ENCODE measurements at places on chromosomes 3 and 15. TPM values are rescaled to one million over a fixed set of nuclear protein-coding genes. Genes with fewer than 3 reads are reported as not detected.
A peak's percentile ranks its signal among the peaks of the same experiment; 100 is the strongest.

GRCh38 chr3:194675680-194676079 is 3.7 kb upstream of the LSG1 start:
- DNase-seq = peak; percentile 27

- DNase-seq = no peak
Observed at GRCh38 chr3:16085884-16086608, 88.4 kb upstream of the GALNT15 start.

- DNase-seq = no peak
Observed at GRCh38 chr3:7585052-7585451, 724.1 kb downstream of the GRM7 start.

- no peak for DNase-seq
Observed at GRCh38 chr3:71916747-71917369, 131.9 kb upstream of the PROK2 start.

DNA sequence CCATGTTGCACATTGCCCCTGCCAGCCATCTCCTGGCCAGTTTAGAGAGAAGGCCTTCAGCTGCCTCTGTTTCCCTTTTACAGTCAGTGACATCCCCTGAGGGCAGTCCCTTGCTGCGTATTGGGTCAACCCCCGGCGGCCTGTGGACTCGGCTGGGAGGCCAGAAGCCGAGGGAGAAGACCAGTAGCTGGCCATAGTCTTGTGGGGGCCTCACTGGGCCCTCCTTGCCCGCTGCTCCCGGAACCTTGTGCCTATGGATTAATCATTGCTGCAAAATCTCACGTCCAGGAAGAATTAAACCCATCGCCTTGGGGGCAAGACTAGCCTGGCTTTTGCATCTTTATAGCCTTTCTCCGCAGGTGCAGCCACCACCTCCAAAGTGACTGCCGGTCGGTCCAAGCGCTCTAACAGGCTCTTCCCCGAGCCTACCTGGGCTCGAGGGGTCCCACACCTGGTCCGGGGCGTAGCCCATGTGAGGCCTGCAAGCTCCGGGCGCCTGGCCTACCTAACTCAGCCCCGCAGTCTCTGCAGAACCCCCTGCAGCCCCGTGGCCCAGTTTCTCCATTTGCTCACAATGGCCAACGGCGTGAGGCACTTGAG is 870 bp upstream of the CHAC1 start:
- DNase-seq = no peak

GRCh38 chr15:99446565-99447496 is 119.0 kb upstream of the MEF2A start:
- DNase-seq = no peak

DNA sequence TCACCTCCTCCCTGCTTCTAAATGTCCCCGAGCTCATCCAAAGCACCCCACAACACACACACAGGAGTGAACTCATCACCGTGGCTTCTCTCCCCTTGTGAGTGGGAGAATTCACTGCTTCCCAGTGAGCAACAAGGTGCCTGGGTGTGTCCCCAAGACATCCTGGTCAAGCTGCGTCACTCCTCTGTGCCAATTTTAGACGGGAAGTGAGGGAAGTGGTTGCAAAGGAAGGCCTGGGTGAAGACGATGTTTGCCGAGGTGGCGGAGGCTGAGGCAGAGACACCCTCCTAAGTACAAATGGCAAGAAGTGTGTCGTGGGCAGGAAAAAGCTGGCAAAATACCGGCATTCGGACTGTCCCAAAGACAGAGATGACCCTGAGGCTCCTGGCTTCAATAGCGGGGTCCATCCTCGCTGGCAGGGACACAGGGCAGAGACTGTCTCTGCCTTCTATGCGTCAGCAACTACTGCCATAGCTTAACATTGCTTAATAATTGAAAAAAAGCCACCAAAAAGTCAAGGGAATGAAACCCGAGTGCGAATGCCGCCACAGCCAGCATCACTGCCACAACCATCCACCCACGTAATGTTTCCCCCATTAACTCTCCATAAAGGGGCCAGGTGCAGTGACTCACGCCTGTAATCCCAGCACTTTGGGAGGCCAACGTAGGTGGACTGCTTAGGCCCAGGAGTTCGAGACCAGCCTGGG is 72.8 kb downstream of the VGLL4 start:
- DNase-seq = no peak

DNA sequence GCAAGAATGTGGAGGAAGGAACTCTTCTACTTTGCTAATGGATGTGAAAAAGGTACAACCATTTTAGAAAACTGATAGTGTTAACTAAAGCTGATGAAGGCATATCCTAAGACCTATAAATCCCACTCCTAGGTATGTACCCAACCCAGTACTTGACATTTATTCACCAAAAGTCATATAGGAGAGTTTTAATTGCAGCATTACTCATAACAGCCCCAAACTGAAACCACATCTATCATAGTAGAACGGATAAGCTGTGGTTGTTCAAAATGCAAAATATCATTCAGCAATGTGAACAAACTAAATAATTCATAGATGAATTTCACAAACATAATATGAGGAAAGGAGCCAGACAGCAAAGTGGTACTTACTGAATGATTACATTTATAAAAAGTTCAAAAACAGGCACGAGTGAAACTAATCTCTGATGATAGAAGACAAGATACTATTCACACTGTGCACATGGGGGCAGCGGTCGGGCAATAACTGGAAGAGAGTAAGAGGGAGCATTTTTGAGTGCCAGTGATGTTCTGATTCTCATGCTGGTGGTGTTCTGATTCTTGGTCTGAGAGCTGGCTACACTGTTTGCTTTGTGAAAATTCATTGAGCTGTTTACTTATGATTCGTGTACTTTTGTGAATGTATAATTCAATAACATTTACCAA is 34.3 kb downstream of the GOLIM4 start:
- peak; percentile 11 for DNase-seq

DNA sequence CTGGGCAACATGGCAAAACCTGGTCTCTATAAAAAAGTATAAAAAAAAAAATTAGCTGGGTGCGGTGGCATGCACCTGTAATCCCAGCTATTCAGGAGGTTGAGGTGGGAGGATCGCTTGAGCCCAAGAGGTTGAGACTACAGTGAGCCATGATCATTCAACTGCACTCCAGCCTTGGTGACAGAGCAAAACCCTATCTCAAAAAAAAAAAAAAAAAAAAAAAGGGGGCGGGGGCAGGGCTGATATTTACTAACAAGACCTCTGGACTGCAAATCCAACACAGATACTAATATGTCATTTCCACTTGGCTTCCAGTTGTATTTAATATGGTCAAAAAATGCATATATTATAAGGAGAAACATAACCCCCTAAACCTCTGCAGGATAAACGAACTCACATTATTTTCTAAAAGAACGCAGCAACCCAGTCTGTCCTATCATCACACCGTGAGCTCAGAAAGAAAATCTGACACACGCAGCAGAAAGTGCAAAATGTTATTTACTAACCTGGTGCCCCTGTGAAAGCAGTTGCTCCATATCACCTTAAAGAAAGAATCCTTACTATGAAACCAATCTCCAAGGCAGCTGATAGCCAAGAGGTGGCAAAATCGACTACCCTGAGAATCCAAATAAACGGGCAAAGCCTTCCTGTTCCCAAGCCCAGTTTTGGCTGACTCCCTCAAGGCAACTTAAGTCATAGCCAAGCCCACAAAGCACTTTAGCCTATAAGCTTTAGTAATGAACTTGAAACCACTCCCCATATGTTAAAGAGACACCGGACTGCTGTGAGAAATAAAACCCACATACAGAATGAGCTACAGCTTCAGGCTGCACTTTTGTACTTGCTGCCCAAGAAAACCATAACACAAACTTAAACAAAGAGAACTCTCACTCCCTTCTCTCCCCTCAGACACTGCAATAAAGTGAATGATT is 39.3 kb downstream of the PLD1 start:
- no peak for DNase-seq

GRCh38 chr15:89002281-89002761 is 85.9 kb upstream of the ABHD2 start:
- no peak for DNase-seq

DNA sequence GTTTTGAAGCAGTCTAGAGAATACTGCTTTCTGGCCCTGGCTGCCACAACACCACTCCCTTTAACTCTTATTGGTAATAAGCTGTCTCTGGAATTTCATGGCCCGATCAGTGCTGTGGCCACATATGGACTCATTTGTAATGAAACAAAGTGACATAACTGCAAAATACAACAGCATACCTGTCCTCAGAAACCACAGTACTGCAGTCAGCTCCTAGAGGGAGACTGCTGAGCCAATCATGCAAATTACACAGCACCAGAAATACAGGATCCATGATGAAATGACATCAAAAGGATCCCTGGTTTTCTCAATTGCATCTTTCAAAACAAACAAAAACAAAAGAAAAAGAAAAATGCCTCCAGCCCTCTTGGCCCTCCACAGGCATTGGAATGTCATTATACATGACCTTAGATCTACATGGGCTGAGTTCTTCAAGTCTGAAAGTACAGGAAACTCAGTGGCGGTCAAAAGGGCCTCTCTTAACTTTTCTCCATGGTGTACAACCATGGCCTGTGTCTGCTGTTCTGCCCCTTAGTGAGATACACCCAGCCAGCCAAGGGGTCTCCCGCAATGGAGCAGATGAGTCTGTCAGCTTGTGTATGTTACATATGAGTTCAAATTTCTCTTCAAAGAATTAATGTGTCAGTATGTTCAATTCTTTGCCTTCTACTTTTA is 24.9 kb upstream of the KBTBD12 start:
- DNase-seq = no peak

DNA sequence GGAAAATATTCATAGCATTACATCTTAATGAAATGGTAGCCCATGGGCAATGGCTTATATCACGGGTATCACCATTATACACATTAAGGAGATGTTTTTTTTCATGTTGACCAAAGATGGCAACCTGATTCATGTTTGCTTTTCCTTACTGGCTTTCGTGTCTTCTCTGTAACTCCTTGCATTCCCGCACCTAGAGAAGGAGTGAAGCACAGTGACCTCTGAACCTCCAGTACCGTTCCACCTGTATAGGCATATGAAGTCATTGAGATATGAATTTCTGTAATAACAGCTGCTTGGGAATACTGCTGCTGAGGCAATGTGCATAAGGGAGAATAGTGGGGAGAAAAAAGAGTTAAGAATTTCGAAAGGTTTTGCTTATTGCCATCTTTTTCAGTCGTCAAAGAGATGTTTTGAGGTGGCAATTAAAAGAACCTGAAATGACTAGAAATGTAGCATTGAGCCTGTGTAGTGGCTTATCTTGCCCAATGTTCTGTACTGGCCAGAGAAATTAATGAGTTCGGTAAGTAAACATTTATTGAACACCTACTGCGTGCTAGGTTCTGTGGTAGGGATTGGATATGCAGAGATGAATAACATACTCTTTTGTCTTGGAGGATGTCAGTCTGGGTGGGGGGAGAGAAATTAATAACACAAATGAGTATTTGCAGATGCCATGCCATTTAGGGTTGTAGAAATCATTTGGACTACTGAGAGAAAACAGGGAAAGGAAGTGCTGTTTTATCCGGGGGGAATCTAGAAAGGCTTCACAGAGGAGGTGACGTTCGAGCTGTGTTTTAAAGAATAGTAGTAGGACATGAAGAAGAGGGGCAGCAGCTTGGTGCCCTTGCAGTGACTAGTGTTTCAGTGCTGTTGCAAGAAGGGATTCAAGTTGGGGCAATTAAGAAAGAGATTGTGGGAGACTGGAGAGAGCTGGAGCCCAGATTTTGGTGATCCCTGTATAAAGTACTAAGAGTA is 2.5 kb downstream of the FEM1B start:
- no peak for DNase-seq

Gene ROPN1B
- total RNA-seq = not detected

Gene CACNA2D2
- 0.63 TPM for total RNA-seq

Gene CLDN1
- total RNA-seq = 0.07 TPM

Gene ALPK3
- 0.10 TPM for total RNA-seq

Gene FOXB1
- total RNA-seq = 1.5 TPM

Gene ADGRG7
- not detected for total RNA-seq

Measured in activated CD4-positive, alpha-beta memory T cell treated with anti-CD3 and anti-CD28 coated beads for 36 hours (primary cell).